ENCODE measurements at places on chromosomes 5 and 9. TPM values are rescaled to one million over a fixed set of nuclear protein-coding genes. Genes with fewer than 3 reads are reported as not detected.

Gene CCNJL
- not detected for polyA plus RNA-seq

Gene SLC6A3
- polyA plus RNA-seq: 0.56 TPM

Gene HABP4
- 66.9 TPM for polyA plus RNA-seq

Gene CTNND2
- polyA plus RNA-seq: 0.03 TPM

Gene ANKRD20A1
- polyA plus RNA-seq: 0.33 TPM

Gene CMBL
- polyA plus RNA-seq: 19.5 TPM

Gene OTP
- not detected for polyA plus RNA-seq

Gene MOB3B
- 3.0 TPM for polyA plus RNA-seq

Gene GCNT4
- 2.8 TPM for polyA plus RNA-seq

DNA sequence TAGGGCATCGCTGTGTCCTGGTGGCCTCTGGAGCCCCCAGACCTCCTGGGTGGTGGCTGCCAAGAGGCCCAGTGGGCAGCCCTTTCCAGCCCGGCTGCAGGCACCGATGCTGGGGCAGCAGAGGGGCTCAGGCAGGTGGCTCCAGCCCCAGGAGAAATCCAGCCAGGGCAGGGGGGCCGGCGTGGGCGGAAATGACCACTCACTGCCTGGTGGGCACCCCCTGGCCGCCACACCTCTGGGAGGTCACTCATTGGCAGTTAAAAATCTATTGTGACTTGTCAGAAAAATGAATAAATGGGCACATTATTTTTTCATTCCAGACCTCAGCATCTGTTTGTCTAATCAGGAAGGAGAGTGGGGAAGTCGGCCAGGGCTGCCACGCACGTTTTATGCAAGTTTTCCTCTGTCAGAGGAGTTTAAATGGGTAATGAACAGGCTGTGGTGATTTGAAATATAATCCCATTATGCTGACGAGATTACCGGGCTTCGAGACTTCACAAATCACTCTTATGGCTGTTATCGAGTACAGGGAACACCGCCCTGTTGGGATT lies 171.9 kb downstream of the GAPVD1 start:
- DNase-seq: peak; percentile 64

DNA sequence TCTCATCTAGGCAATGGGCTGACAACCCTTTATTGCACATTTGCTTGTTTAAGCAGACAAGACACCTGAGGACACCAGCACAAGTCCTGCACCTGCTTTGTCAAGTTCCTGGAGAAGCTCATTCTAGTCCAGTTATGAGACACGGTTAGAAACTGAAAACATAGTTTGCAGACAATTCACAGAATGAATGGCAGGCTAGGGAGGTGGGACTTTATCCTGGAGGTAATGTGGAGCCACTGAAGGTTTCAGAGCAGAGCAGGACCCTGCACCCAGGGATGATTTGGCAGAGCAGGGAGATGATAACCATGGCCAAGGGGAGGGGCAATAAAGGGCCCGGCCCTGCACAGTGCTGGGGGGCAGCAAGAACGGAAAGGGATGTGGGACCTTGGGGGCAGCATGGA lies 50.7 kb upstream of the SLC25A51 start:
- DNase-seq: no peak

- DNase-seq: no peak
Observed at GRCh38 chr9:128615571-128615970, 41.1 kb downstream of the DYNC2I2 start.

- no peak for DNase-seq
Observed at GRCh38 chr9:76906647-76906975, 697 bp upstream of the PRUNE2 start.

- no peak for DNase-seq
Observed at GRCh38 chr9:84917366-84918070, 248.0 kb downstream of the NTRK2 start.

DNA sequence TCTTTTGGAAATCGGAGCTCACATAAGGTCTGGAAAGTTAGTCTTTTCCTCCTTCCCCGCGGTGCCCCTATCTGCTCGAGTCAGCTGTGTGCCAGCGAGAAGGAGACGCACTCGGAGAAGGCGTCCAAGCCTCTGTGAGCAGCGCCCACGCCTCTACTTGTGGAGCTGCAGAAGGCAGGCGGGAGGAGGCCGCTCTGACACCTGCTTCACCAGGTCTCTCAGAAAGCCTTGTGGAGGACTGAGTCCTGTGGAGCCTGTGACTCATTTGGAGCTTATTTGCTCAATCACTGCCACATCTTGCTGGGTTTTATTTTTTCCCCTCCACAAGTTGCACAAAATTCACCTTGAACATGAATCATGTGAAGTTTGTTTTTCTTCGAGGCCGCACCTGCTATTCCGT lies 117.5 kb downstream of the IRX2 start:
- no peak for DNase-seq

- DNase-seq: no peak
Observed at GRCh38 chr5:3362606-3362910, 233.1 kb upstream of the IRX1 start.

DNA sequence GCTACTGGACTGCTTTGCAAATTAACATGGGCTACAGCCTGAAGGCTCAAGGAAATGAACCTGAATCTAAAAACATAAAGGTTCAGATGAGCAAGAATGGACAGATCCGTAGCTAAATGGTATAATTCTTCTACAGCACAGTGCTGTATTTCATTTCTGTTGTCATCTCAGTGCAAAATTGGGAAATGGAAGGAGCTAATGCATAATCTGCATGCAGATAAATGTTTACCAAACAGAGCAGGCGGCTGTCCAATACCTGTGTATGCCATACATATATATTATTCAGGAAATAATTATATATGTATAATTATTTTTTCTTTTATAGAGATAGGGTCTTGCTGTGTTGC lies 4.3 kb upstream of the HSPA9 start:
- no peak for DNase-seq

DNA sequence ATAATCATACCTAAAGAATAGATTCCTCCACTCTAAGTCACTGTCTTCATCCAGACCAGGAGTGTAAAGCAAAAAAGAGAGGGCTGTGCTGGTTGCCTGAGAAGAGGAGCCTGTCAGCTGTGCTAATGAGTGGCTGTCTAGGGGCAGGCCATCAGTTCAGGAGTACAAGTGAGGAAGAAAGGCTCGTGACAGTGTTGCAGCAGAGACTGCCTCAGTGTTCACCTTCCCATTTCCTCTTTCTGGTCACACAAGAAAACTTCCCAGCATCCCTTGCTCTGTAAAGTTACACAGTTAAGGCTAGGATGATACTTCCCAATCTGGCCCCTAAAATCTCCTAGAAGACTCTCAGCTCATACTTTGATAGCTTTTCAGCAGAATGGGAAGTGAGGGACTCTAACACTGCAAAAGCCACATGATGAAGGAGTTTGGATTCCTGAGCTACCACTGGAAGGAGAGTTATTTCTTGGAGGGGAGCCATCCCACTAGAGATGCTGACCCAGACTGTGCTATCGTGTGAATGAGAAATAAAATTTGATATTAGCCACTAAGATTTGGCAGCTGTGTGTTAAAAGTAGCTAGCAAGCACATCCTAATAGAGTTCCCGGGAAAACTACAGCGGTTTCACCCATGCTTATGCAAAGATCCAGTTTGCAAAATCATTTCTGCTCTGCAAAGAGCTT lies 67.1 kb downstream of the ADAMTS12 start:
- DNase-seq: no peak

GRCh38 chr5:32088214-32088613 lies 85.9 kb downstream of the GOLPH3 start:
- DNase-seq: no peak

DNA sequence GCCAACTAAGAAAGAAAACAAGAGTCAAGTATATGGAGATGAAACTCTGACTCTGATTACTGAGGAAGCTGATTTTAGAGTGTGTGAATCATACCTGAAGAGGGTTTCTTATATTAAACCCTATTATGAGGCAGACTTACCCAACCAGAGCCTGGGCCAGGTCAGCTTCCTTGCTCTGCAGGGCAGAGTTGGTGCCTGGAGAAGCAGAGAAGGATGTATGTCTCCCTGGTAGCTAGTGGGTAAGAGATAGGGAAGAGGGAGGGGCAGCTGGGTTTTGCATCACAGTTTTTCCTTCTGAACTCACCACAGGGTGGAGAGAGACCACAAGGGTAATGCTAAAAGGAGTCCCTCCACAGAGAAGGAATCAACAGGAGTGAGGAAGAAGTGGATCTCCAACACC lies 104.1 kb downstream of the CMYA5 start:
- DNase-seq: no peak

DNA sequence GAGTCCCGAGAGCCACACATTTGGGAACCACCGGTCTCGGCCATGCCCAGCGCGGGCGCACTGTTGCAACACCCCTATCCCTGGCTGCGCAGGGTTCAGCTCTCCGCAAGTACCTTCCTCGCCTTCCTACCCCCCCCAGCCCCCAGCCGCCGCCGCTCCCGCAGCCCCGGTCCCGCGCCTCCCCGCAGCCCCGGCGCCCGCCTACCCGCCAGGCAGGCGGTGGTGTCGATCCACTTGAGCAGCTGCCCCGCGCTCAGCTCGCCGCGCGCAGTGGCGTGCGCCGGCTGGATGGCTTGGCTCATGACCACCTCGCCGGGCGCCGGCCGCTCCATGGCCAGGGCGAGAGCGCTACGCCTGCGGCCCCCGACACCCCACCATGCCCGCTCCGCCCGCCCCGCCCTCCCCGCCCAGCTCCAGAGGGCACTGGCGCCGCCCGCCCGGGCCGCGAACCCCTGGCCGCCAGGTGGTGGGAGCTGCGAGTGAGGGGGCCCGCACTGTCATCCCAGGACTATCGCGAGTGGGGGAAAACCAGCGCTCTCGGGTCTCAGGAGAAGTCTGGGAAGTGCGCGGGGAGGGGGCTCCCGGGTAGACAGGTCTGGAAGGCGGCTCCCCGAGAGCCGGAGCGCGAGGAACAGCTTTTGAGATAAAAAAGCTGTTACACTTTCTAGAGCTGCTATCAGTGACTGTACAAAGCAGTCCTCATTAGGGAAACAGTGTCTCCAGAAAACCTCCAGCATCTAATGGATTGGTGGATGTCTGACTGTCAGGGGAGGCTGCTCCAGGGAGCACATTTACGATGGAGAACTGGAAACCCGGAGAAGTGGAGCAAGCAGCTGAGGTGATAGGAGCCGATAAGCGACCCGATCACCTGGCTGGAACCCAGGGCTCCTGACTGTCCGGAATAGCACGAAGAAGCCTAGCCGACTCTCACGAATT lies at the start of gene ACOT12:
Gene ACOT12, minus strand, starts transcription at position 352 of the 936 bp plus-strand sequence. Its CDS starts 20 bp downstream, at position 332.
- DNase-seq: peak; percentile 77

GRCh38 chr5:143481697-143482531 lies 78.4 kb upstream of the NR3C1 start:
- no peak for DNase-seq

DNA sequence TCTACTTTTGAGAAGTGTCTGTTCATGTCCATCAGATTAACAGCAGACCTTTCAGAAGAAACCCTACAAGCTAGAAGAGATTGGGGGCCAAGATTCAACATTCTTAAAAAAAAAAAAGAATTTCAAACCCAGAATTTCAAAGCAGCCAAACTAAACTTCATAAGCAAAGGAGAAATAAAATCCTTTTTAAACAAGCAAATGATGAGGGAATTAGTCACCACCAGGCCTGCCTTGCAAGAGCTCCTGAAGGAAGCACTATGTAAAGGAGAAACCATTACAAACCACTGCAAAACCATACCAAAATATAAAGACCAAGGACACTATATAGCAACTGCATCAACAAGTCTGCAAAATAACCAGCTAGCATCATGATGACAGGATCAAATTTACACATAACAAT lies 124.6 kb upstream of the PDE4D start:
- no peak for DNase-seq

- DNase-seq: no peak
Observed at GRCh38 chr5:86536396-86536795, 81.3 kb upstream of the COX7C start.

- peak; percentile 65 for DNase-seq
Observed at GRCh38 chr9:107711542-107711941, 222.0 kb upstream of the KLF4 start.

GRCh38 chr5:145924849-145925248 lies 11.5 kb upstream of the SH3RF2 start:
- no peak for DNase-seq

DNA sequence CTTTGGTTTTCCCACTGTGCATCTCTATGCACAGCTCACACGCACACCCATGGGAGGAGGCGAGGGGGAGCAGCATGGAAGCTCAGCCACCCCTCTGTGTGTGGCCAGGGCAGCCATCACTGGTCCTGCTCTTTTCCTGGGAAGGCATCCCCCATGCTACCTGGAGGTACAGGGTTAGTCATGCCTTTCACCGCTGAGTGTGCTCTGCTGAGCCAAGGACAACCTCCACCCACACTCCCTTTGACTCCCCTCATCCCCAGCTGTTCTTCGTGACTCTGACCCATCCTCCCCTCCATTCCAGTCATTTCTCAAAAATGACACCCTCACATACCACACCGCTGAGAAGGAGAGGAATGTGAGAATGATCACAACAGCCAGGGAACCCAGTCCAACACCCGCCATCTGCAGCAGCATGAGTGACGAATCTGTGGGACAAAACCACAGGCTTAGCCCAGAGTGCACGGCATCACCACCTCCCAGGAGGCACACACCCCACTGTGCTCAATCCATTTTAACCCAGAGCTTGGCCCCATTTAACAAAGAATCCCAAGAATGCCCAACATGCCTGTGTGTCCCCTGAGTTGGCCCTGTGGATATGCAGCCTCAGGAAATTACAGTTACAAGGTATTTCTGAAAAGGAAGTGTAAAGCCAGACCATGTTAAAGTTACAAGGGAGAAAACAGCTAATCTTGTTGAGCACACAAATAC lies 133.4 kb downstream of the SUSD1 start:
- no peak for DNase-seq

- no peak for DNase-seq
Observed at GRCh38 chr5:132733499-132734148, 3.7 kb downstream of the KIF3A start.

DNA sequence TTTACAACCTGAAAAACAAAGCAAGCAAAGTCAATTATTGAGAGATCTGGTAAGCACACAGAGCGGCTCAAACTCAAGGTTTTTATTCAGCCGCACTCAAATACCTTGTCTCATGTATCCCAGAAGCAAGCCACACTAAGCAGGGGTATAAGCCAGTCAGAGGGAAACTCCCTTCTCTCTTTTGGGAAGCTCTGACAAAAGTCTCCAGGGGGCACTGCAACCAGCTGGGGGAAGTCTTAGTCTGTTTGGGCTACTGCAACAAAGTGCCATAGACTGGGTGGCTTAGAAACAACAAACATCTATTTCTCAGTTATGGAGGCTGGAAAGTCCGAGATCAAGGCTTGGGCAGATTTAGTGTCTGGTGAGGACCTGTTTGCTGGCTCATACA lies 246.0 kb downstream of the ENC1 start:
- no peak for DNase-seq

DNA sequence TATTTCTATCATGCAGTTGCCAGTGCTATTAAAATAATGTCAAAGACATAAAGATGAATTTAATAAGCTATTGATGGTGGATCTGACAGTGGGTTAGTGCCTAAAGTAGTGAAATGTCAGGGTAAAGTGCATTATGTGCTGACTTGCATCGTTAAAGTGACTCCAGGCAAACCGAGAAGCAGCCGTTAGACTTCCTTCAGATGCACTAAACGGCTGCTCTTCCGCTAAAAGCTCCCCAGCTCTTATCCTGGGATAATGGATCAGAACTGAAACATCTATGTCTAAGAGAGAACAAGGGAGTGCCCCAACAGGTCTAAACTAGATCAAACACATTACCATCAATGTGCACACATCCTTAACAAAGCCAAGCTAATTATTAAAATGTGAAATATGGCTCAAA lies 468.2 kb downstream of the NTRK2 start:
- DNase-seq: no peak

All from aorta (tissue), 5 donors.